Aorta (tissue), 5 donors: ENCODE measurements at places on chromosomes 4 and X. TPM values are rescaled to one million over a fixed set of nuclear protein-coding genes. Genes with fewer than 3 reads are reported as not detected.

DNA sequence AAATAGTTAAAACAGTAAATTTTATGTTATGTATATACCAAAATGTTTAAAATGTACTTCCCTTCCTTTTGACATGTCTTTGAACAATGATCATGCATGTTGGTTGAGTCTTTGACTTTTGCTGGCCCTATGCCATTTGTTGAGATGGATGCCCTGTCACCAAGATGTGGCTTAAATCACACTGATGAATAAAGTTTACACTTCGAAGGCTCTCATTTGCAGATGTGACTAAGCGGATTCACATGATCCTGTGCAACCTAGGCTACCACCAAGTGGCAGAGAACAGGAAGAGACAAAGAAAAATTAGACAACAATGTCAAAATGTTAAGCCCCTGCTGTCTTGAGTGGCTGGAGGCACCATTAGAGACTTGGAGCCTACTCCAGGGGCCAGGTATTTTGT is 139.9 kb downstream of the RAB28 start:
- no peak for DNase-seq

- no peak for DNase-seq
Measured at GRCh38 chrX:74458736-74459135, 37.4 kb downstream of the SLC16A2 start.

- no peak for DNase-seq
Measured at GRCh38 chr4:86615501-86615900, 21.4 kb downstream of the PTPN13 start.

DNA sequence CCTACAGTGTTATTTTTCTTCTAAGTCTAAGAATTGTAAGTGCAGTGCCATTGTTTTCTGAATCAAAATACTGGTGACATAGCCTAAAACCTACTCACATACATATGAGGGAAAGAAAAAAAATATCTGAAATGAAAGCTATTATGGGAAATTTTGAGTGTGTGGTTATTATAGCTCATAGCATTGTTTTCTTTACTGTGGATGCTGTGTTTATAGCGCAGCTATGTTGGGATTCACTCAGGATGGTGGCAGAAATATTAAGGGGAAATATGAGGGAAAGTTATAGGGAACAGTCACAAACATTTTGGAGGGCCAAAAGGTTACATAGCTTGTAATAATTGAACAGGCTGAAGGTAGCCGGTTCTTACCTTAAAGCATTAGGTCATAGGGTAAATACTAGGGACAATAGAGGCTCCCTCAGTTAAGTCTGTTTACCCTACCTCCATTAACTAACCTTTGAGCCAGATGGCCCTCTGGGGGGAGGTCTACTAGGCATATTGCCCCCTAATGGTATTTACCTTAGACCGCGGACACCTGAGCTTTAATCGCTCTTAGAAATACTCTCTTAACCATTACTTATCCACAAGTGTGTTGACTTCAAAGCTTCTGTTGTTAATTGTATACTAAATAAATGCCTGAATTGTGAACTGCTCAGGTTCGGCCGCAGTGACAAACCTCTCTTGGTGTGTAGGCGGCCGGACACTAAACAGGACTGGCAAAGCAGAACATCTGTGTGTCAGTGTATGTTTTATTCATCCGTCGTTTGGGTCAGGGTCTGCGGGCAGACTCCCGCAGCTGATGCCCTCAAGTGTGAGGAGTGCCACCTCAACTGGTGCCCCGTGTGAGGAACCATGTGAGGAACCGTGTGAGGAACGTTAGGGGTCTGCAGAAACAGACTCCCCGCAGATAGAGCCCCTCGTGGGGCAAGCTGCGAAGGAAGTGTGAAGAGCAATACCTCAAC is 21.3 kb upstream of the SULT1B1 start:
- DNase-seq: no peak

- DNase-seq: no peak
Measured at GRCh38 chr4:23558101-23558500, 331.7 kb downstream of the PPARGC1A start.

GRCh38 chrX:137479386-137479785 is 86.5 kb upstream of the ZIC3 start:
- DNase-seq: no peak

DNA sequence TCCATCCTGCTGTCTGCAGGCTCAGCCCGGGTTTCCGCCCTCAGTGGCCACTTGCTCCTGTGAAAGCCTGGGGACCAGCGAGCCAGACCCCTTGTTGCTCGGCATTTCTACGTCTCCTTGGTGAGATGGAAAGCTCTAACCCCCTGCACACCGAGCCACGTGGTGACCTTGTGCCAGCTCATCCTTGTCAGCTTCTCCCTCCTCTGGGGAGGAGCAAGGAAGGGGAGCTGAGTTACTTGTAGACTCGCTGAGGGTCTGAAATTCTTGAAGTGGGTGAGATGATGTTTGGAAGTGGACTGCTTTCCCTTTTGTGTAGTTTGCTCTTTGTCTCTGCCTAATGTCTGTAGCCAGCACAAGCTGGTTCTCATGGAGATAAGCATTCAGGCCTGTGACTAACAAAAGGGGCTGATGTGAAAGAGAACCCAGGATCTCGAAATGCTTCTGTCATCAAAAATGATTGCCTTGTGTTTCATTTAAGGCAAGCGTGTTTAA is 29.3 kb downstream of the RGS12 start:
- peak; percentile 60 for DNase-seq

GRCh38 chrX:15750611-15751154 is 12.6 kb downstream of the CA5B start:
- no peak for DNase-seq

GRCh38 chr4:99651811-99652485 is 5.7 kb downstream of the C4orf54 start:
- no peak for DNase-seq

- DNase-seq: no peak
Measured at GRCh38 chr4:147355847-147356246, 125.0 kb upstream of the EDNRA start.

DNA sequence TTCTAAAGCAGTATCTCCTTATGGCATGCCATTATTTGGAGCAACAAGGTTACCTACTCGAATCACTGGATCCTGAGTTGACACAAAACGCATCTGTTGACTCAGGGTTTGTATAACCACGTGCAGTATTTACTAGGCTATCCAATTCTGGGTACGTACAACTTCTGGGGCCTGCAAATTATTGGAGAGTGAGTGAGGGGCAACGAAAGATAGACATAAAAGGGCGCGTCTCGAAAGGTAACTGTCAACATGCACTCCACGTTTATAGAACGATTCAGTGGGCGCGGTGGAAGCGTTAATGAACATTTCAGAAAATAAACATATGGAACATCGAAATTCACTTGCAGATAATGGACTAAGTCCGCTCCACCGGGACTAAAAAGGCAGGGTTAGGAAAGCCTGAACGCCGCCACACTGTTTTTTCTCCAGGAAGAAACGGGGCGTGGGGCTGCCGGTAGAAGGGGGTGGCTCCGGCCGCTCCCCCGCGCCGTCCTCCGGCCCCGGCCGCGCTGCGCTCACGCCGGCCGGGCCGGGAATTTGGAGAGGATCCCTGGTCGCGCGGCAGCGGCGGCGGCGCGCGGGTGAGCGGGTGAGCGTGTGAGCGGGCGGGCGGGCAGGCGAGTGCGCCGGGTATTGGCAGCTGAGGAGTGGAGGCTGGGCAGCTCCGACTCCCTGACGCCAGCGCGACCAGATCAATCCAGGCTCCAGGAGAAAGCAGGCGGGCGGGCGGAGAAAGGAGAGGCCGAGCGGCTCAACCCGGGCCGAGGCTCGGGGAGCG is at the start of gene SMAD1:
SMAD1 (plus strand) TSS at position 690 of the 778 bp plus-strand sequence. CDS start 32,761 bp downstream, outside the sequence.
- DNase-seq: peak; percentile 94

- DNase-seq: no peak
Measured at GRCh38 chr4:114091546-114091945, 112.1 kb upstream of the ARSJ start.

GRCh38 chrX:48025561-48025960 is 18.8 kb downstream of the SPACA5 start:
- DNase-seq: no peak

DNA sequence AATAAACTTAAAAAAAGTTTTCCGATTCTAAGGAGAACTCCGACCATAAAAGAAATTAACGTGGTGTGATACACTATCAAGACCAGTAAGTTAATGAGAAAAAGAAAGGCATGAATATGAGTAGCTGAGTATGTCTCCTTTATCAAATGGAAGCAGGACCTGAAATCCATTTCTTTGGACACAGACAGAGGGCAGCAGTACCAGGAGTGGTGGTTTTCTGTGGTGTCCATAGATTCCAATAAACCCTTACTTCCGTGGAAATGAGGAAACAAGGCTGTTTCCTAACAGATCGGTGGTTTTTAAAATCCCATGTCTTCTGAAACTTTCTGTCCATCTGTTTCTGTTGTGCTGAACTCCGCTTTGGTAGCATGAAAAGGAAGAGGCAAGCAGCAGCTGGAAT is 128.5 kb upstream of the TSPAN5 start:
- no peak for DNase-seq

DNA sequence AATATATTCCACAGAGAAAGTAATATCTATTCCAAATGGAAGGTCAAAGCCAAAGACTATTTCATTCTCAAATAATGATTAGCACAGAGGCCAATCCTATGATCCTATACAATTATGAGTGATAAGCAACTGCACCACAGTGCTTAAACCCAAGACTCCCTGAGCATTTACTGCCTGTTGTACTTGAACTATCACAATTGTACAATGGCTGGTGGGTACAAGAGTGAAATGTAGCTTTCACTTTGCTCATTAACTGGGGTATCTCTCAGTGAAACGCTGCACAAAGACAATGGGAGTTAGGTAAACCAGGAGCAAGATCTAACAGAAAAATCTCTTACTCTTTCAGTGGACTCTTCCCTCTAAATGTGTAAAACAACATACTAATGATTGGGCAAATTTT is 24.3 kb downstream of the ABCG2 start:
- no peak for DNase-seq

DNA sequence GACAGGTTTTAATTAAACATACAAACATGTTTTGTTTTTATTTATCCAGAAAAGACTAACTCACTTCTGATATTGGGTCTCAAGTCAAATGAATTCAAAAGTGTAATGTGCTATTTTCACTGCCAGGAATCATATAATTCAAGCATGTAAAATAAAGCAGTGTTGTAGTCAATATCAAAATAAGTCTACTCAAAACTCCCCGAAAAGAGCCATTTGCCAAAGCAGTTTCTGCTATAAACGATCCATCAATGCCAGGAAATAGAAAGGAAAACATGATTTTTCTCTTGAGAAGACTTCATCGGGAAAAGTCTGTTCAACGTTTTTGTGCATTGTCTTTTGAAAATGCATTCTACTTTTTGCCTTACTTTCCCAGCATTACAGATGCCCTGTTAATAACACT is 633.3 kb downstream of the FAT4 start:
- DNase-seq: no peak

GRCh38 chr4:22496165-22496813 is 19.6 kb downstream of the ADGRA3 start:
- DNase-seq: no peak

DNA sequence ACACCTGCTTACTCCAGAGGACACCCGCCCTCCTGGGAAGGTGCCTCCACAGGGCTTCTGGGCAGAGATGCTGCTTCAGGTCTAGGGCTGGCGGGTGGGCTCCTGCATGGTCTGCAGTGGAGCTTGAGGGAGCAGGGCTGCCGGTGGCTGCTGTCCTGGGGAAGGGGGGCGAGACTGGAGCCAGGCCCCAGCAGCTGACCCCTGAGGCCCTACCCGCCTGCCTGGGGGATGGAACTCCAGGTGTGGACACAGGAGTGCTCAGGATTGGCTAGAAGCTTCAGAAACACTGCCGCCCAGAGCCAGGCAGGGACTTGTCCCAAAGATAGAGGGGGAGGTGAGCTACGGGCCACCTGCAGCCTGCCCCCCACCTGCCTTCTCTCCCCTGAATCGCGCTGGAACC is 33.0 kb upstream of the ADRA2C start:
- DNase-seq: no peak

- no peak for DNase-seq
Measured at GRCh38 chr4:166279261-166279660, 406.2 kb downstream of the TLL1 start.

- DNase-seq: no peak
Measured at GRCh38 chrX:11446336-11446735, 153.1 kb downstream of the AMELX start.

DNA sequence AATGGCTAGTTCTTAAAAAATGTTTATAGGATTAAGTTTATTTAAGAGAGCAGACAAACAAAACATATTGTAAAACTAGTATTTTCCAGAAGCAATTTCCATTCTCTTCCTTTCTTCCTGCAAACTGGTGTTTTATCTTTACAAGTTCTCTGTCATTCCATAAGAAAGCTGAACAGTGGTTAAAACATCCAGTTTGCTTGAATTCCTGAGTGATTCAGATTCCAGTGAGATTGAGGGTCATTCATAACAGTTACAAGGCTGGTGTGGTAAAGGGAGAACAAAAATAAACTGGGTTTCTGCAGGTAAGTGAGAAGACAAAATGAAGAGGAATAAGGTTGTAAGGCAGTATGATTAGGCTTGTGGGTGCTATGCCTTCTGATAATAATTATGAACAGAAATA is 544.8 kb upstream of the DIPK2B start:
- no peak for DNase-seq

- DNase-seq: no peak
Measured at GRCh38 chrX:148203531-148203930, 222.4 kb downstream of the FMR1NB start.

The DRD5 gene
- not detected for total RNA-seq

The GPRASP1 gene
- 27.3 TPM for total RNA-seq

The HAUS7 gene
- 76.0 TPM for total RNA-seq

The NSUN7 gene
- total RNA-seq: 16.3 TPM

The SRPX gene
- 74.8 TPM for total RNA-seq

The ZNF732 gene
- 0.45 TPM for total RNA-seq

The IL13RA1 gene
- 90.1 TPM for total RNA-seq
